ENCODE measurements at places on chromosomes 3 and 15.

- no peak overlapping the region for H3K4me3 ChIP-seq
- H3K27ac ChIP-seq: no peak overlapping the region
- no peaks in the 10 kb centered on the region for H3K27me3 ChIP-seq
- no peak for DNase-seq
- H3K4me1 ChIP-seq: no peaks in the 10 kb centered on the region
- peaks cover 21% of the 10 kb centered on the region for H3K36me3 ChIP-seq
Measured at GRCh38 chr3:133829310-133829707, 23.7 kb downstream of the SRPRB start.

GRCh38 chr3:61667814-61668213, 106.4 kb downstream of the PTPRG start:
- H3K36me3 ChIP-seq: no peaks in the 10 kb centered on the region
- no peaks in the 10 kb centered on the region for H3K4me1 ChIP-seq
- no peaks in the 10 kb centered on the region for H3K27me3 ChIP-seq
- H3K27ac ChIP-seq: no peak overlapping the region
- DNase-seq: no peak

DNA sequence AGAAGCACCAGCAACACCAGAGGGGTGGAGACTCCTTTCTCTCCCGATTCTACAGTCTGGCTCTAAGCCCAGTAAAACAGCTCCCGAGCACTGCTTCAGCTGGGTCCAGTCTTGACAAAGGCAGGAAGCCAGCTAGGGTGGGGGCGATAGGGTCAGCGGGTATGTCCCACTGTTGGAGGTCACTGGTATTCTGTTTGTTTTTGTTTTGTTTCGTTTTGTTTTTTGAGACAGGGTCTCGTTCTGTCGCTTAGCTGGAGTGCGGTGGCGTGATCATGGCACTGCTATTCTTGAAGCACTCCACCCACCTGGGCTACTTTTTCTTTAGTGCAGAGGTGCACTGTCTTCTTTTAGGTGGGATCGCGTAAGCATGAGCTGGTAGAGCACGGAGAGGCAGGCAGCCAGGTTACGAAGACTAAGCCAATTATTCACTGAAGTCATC, 16.3 kb downstream of the GCSAM start:
- H3K4me1 ChIP-seq: peaks cover 40% of the 10 kb centered on the region
- H3K27ac ChIP-seq: peak overlapping the region; percentile 26
- peaks cover 4% of the 10 kb centered on the region for H3K36me3 ChIP-seq
- no peaks in the 10 kb centered on the region for H3K27me3 ChIP-seq

DNA sequence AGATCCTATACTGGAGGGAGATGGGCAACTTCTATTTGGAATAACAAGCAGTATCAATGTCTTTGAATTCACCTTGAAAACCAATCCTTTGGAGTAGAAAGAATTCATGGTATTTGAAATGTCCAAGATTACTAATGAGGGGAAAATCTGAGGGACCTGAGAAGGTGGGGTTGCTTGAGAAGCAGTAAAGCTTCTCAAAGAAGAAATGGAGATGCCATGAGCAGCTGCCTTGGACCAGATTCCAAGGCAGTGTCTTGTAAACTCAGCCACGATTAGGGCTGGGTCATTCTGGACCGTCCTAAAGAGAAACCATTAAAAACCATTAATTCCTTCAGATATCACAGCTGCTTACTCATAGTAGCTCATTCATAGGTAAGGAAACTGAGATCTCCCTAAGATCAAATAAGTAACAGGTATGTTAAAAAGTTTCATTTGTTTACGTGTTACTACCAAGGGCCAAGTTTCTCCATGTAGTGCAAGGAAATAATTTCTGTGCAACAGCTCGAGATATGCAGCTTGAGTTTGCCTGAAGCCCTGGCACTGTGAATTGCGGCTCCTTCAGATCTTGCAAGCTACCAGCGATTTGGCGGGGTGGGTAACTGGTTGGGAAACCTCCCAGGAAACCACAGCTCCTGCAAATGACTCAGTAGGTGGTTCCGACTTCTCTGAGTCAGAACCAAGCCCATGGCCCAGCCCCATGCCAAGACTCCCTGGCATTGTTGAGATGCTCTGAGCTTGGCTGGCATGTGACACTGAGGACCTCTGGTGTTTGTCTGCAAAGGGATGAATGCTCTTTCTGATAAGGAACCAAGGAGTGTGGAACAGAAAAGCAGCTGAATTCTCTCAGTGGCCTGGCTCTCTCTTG, 296.8 kb downstream of the RORA start:
- peaks cover 6% of the 10 kb centered on the region for H3K4me1 ChIP-seq
- no peaks in the 10 kb centered on the region for H3K36me3 ChIP-seq
- no peak overlapping the region for H3K4me3 ChIP-seq
- H3K27ac ChIP-seq: no peak overlapping the region
- DNase-seq: peak; percentile 54

- no peak overlapping the region for H3K27ac ChIP-seq
- no peak for DNase-seq
- no peak overlapping the region for H3K4me3 ChIP-seq
Measured at GRCh38 chr3:172586436-172586835, 63.2 kb upstream of the TNFSF10 start.

All from activated CD8-positive, alpha-beta T cell treated with anti-CD3 and anti-CD28 coated beads for 36 hours (primary cell).